ENCODE measurements at places on chromosomes 12 and 14.

DNA sequence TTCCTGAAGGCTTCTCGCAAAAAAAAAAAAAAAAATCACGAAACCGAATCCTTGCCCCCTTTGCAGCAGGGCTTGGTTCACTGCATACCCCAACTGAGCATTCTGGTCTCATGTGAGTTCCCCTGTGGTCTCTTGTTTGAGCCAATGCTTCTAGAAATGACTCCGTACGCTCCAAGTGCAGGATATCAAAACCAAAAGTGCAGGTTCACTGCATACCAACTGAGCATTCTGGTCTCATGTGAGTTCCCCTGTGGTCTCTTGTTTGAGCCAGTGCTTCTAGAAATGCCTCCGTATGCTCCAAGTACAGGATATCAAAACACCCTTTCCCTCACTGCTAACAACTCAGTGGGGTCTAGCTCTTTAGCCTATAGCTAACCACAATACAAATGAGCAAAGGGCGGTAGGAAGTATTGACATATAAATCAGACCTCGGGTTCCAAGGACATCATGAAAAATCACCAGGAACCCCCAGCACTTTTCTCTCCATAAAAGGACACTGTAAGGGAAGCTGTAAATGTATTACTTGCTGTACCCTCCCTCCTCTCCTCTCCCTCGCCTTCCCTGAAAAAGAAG, 206.3 kb upstream of the NOS1 start:
- DNase-seq: no peak

DNA sequence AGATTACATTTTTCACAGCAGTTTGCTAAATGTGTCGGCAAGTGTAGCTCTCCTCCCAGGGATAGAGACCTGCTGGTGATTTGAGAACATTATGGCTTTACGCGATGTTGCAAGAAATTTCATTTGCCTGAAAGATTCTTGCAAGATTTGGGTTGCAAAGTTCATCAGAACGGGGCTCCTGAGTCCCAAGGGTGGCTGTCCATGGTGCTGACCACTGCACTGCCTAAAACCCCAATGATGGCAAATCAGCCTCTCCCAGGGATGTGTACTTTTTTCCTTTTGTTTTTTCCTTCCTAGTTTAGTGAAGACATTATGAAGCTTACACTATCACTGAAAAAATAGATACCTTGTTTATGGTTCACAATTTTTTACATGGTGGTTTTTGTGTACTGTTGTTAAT, 85.4 kb downstream of the WSCD2 start:
- DNase-seq: peak; percentile 21

GRCh38 chr14:75226755-75227544, 50.5 kb upstream of the TMED10 start:
- DNase-seq: peak; percentile 35

DNA sequence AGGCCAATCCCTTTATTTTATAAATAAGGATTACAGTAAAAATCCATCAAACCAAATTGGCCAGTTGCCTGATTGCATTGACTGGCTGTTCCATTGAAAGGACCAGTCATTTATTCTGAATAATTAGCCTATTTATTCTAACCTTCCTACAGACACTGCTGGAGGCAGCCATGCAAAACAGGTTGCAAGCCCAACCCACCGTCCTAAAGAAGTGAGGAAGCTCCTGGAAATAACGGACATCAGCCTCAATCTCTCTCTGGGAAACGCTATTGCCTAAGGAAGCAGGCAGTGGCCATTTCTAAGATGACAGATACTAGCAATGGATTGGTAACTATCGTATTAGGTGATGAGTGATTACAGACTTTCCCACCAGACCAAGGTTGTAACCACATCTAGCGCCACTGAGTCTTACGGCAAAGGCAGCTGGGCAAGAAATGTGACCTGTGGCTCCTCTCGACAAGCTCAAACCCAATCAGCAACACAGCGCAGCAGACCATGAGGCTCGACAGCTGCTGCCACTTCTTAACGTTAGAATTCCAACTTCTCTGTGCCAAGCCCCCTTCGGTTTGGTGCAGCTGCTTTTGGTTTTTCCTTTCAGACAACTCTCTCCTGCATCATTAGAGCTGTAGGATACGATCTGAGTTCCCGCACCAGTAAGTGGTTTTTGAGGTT, 134.2 kb downstream of the KCNK10 start:
- no peak for DNase-seq

- no peak for DNase-seq
These were observed 158.2 kb downstream of the NUAK1 start for GRCh38 chr12:105980533-105980932.

- DNase-seq: no peak
These were observed 153.2 kb upstream of the PRICKLE1 start for GRCh38 chr12:42742716-42743115.

DNA sequence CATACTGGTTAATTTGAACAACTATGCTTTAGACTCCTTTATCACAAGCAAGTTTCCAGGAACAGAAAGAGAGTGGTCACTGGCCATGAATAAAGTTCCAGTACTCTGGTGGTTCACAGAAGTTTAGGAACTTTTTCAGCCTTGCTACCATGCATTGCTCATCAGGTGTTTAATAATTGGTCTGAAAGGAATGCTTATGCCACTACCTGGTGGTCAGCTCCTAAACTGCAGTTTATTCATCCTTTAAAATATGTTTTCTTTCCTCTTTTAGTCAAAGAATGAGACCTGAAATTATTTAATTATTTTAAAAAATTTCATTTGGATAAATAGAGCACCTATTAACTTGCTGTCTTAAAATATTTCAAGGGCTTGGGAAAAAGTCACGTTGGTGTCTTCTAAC, 260.1 kb upstream of the OR4E1 start:
- DNase-seq: no peak

GRCh38 chr14:92154283-92154942, 32.6 kb downstream of the CPSF2 start:
- no peak for DNase-seq

- peak; percentile 89 for DNase-seq
These were observed 33.5 kb upstream of the NXPH4 start for GRCh38 chr12:57182918-57183575.

- DNase-seq: no peak
These were observed 149.4 kb downstream of the CAPZA3 start for GRCh38 chr12:18887368-18887767.

- no peak for DNase-seq
These were observed 53.5 kb upstream of the RNU6-8 start for GRCh38 chr14:32256576-32256975.

- DNase-seq: no peak
These were observed 640.8 kb downstream of the C12orf50 start for GRCh38 chr12:87388376-87388775.

DNA sequence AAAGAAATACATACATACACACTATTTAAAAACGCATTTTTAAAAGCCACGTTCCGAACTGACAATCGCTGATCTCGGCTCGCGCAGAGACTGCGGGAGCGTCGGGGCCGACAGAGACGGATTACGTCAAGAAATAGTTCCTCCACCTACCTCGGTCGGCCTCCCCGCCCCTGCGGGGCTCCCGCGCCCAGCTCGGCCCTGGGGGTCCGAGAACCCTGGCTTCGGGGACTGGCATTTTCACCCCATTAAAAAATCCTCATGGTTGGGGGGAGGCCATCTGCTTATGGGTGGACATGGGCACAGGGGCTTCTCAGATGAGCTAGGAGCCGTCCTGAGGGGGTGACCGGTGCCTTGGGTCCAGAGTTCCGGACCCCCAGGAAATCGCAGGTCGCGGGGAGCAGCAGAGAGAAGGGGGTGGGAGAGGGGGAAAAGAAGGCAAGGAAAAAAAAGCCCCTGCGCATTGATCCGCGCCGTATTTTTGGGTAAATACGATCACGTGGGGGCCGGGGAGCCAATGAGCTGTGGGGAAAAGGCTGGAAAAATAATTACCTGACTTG, 324 bp upstream of the HOXC9 start:
- no peak for DNase-seq

- no peak for DNase-seq
These were observed 55.0 kb downstream of the EMP1 start for GRCh38 chr12:13251521-13251920.

DNA sequence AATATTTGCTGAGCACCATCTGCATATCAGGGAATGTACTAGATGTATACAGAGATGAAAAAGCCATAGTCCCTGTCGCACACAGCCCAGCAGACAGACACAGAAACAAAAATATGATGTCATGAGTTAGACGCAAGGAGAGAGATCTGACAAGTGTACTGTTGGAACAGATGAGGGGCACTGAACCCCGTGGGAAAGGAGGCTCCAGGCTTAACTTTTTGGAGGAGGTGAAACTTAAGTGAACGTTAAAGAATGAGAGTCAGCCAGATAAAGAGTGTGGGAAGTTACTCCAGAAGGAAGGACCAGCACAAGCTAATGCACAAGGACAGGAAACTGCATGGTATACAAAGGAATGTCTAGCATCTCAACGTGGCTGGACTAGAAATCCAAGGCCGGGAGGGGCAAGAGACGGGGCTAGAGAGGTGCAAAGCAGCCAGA, 2.5 kb upstream of the ACTN1 start:
- no peak for DNase-seq

DNA sequence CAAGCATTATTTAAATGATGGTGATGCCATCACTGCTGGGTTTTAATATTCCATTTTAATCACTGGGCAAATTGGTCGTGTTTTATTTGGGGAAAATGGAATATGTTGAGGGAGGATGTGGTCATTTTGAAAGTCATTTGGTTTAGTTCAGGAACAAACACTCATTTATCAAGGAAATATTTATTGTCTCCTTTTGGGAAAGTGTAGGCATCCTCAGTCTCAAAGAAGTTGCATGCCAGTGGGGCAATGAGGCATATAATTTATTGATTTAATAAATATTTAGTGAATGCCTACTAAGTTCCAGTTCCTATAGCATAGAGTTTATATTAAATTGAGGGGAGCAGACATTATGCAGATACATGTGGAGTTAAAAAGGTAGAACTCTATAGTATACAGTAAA, 134.3 kb downstream of the NPAS3 start:
- no peak for DNase-seq

- no peak for DNase-seq
These were observed 32.2 kb upstream of the NUBPL start for GRCh38 chr14:31529053-31529452.

DNA sequence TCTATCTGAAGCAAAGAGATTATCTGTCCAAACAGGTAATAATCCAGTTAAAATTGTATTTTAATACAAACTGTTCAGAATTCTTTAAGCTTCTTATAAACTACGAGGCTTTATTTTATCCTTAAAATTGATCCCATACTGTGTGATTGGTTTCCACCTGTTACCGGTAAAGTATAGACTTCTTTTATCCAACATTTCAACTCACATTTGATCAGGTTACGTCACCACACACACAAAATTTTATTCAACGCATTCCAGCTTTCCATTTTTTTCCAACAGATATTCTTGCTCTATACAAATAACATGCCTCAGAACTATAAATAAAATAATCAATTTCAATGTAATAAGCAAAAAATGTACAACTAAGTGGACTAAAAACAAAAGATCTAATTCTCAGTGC, 4.5 kb downstream of the NOVA1 start:
- no peak for DNase-seq

DNA sequence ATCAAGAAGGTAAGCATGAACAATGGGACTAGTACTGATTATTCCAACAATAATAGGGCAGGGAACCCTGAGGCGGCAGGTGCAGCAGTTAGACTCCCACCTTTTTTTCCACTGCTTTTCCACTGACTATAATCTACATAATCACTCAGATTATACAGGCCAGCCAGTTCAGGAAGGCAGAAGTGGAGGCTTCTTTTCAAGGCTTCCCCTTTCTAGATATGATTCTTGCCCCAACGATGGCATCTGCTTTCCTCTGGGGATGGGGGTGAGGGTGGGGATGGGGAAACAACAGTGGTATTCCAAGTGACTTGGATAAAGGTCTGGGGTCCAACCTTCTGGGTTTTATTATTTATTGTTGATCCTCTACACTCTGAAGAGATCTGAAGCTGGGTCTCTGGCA, 331 bp downstream of the NCKAP1L start:
- no peak for DNase-seq

- no peak for DNase-seq
These were observed 91.8 kb downstream of the EML1 start for GRCh38 chr14:99884834-99885648.

GRCh38 chr12:14514154-14514842, 53.4 kb downstream of the PLBD1 start:
- no peak for DNase-seq

- no peak for DNase-seq
These were observed 92.9 kb upstream of the DIO2 start for GRCh38 chr14:80304125-80304766.

- DNase-seq: no peak
These were observed 87.4 kb downstream of the ATF7IP start for GRCh38 chr12:14452865-14453264.

DNA sequence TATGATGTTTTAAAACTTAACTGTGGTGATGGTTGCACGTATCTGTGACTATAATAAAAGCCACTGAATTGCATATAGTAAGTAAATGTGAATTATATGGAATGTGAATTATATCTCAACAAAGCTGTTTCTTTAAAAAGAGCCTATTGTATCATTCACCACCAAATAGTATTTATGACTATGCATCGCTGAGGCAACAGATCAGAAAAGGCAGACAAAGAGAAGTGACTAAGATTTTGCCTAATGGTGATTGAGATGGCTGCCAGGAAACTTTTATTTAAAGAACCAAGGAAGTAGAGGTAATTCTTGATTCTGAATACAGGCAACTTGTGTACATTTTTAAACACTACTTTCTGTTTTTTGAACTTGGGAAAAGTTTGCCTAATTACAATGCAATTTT, 31.7 kb downstream of the DHRS7 start:
- DNase-seq: no peak

- DNase-seq: peak; percentile 88
These were observed 25.6 kb upstream of the MAP1LC3B2 start for GRCh38 chr12:116533343-116534251.

GRCh38 chr12:24759155-24759554, 189.7 kb downstream of the BCAT1 start:
- no peak for DNase-seq

DNA sequence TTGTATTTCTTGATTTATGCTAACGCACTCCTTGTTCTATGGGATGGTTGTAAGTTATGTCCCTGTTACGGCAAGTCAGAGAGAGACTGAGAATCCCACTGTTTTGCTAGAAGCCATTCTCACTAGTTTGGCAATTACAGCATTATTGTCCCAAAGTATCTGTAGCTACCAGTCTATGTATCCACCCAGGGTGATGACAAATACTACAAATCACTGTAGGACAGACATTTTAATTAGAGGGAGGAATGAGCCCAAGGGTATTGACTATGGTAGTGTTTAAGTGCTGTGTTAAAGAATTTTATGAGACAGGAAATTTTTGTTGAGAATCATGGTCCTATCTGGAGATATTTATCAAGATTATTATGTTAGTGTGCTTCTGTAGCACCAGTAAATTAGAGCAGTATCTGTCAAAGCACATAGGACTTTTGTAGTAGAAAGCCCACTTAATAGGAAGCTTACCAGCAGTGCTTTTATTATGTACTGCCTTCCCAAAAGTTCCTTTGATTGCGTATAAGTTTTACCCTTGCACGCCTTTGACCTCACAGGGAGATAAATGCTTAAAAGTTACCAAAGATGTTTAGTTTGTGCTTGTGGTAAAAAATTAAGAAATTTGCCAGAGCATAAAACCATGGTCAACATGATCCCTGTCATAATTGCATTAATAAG, 10.7 kb downstream of the PRKCH start:
- DNase-seq: no peak
